ENCODE measurements at places on chromosomes 1 and 21. TPM values are rescaled to one million over a fixed set of nuclear protein-coding genes. Genes with fewer than 3 reads are reported as not detected.

DNA sequence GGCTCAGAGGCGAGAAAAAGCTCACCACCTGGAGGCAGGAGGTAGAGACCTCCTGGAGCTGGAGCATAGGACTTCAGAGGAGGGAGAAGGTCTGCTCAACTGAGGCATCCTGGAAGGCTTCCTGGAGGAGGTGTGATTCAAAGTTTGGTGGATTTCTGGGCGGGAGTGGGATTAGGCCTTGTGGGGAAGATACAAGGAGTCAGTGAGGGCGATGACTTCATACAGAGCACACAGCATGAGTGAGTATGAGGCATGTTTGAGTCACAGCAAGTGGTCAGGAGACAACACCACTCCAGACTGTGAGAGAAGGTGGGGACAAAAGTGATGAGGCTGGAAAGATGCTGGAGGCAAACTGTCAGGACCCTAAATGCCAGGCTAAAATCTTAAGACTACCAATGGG lies 77.6 kb downstream of the MATN1 start:
- no peak for DNase-seq

The OPN3 gene
- 29.1 TPM for total RNA-seq

GRCh38 chr1:92972409-92973129 lies 11.3 kb upstream of the DIPK1A start:
- no peak for DNase-seq

DNA sequence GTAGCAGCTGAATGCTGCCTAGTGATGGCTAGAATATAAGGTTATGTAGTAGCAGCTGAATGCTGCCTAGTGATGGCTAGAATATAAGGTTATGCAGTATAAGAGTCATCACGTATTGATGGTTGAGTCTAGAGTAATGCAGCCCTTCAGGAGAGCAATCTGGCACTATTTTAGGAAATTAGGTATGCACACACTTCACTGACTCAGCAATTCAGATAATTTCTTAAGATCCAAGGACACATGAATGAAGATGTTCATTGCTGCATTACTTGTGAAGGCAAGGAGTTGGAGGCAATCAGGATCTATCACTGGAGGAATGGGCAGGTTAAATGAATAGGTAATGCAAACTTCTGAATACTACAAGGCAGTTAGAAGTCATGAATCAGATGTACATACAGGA lies 13.6 kb downstream of the LTN1 start:
- no peak for DNase-seq

- DNase-seq = no peak
Observed at GRCh38 chr1:113684153-113684541, 75.1 kb downstream of the PHTF1 start.

GRCh38 chr1:64171797-64172281 lies 31.6 kb upstream of the UBE2U start:
- no peak for DNase-seq

The CYP4Z1 gene
- total RNA-seq = not detected

DNA sequence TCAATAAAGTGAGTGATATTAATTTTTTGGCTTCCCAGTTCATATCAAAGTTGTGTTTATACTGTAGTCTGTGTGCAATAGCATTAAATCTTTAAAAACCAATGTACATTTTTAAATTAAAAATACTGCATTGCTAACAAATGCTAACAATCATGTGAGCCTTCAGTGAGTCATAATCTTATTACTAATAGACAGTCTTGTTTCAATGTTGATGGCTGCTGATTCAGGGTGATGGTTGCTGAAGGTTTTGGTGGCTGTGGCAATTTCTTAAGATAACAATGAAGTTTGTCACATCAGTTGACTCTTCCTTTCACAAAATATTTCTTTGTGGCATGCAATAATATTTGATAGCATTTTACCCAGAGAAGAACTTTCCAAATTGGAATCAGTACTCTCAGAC lies 109.0 kb downstream of the ZMYM4 start:
- DNase-seq = no peak

GRCh38 chr1:241610056-241610815 lies 29.9 kb downstream of the CHML start:
- DNase-seq = no peak

The CFHR2 gene
- total RNA-seq = not detected

The KRTAP10-2 gene
- total RNA-seq = not detected

DNA sequence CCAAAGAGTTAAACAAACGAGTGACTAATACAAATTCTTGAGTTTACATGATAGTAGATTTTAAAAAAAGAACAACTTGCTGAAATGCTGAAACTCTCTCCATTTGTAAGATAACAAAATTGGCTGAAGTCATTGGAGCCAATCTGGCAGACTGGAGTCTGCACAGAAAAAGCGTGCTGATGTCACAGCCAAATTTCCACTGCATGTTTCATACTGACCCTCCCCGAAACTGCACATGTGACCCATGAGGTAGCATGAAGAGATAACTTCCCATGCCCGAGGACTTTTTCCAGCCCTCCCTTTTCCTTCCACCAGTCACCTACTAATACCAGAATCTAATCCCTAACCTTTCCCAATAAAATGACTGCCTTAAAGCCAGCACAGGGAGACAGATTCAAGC lies 1.2 kb upstream of the LELP1 start:
- DNase-seq = no peak

DNA sequence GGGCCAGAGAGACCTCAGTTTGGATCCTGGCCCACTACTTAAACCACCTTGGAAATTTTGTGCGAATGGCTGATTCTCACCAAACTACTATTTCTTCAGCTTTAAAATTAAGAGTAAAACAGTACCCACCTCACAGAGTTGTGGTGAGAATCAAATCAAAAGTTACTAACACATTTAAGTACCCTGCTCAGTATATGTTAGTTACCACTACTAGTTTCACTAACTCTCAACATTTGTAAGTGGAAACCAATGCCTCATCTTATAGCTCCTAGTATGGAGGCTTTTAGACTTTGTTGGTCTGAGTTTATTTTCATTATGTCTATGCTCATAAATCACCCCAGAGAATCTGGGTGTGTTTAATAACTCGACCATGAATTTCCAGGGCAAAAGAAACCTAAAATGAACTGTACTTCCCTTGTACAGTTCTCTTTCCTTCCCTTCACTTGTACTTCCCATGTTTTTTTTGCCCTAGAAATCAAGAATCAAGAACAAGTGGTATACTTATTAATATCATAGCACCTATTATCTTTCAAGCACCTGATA lies 11.6 kb upstream of the SERBP1 start:
- no peak for DNase-seq

The IQGAP3 gene
- 6.8 TPM for total RNA-seq

The FCRLB gene
- total RNA-seq = not detected

DNA sequence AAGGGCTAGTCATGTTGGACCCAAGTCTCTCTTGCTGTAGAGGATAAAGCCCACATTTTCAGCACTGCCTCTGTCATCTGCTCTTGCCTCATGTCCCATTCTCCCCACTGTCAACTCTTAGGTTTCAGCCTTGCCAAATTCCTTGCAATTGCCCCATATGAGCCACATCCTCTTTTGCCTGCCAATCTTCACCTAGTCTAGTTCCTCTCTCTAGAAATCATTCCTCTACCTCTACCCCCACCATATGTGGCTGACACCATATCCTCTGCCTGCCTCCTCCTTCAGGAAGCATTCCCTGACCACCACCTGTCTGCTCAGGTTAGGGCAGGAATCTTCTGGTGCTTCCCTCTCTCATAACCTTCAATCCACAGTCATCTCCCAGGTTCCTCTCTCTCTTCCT lies 38.2 kb downstream of the SLC9A1 start:
- no peak for DNase-seq

The KTI12 gene
- total RNA-seq = 10.6 TPM

GRCh38 chr1:228372183-228373003 lies 34.2 kb downstream of the TRIM11 start:
- DNase-seq = peak; percentile 91

- DNase-seq = no peak
Observed at GRCh38 chr21:29264721-29265120, 34.0 kb upstream of the BACH1 start.

DNA sequence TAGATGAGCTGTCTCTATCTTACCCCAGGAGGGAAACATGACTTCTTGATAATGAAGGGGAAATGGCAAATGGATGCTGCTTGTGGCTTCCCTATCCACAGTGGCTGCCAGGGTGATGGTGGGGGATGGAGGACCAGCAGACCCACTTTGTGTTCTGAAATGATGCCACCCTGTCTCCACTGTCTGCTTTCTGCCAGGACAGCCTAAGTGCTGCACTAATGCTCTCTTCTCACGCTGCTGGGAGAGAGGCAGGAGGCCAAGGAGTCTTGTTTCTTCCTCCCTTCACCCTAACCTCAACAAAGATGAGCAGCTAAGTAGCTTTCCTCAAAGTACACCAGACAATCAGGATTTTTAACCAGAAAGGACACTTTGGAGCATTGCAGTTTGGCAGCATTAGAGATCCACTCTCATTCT lies 36.6 kb downstream of the XCL1 start:
- no peak for DNase-seq

The LCE6A gene
- total RNA-seq = not detected

The SERINC2 gene
- total RNA-seq = 19.8 TPM
